ENCODE measurements at places on chromosomes 7 and 10.

DNA sequence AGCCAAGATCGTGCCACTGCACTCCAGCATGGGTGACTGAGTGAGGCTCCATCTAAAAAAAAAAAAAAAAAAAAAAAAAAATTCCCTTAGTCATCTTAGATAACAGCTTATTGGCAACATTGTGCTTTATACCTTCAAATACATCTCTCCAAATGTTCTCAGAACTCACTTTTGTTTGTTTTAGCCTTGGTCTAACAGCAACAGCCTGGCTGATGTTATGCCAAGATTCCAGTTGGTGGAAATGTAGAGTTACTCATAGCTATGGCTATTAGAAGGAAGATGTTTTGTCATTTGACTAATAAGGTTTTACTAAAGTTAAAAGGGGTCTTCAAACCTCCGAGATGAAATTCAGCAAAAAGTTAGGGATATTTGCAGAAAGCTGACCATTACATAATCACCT lies 481.4 kb downstream of the NEBL start:
- no peak for DNase-seq

DNA sequence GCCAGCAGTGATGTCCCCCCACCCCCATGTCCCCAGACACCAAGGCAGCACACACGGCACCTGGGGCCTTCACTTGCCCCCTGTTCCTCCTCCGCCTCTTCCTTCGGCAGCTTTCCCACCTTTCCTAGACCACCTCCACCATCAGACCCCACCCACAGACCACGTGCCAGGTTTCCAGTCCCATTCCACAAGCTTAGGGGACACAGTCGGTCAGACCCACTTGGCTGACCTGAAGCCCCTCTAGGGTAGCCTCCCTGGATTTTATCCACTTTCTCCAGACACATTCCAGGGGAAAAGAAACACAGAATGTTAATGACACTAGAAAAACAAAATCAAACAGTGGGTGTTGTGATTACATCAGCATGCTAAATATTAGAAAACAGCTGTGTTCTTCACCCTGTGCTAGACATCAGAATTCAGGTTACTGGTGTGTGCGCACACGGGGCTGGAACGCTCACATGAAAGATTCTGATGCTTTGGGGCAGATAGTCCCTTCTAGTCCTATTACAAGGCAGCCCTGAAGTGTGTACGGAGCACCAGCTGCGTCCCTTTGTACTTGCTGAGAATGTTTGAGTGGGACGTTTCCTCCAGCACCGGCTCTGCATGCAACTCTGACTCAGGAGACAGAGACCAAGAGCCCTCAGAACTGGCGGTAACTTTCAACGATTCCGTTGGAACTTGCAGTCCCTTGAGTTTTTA lies 75.5 kb upstream of the PPP2R2D start:
- DNase-seq = no peak

GRCh38 chr10:49613165-49613881 lies 514 bp upstream of the CHAT start:
- peak; percentile 16 for DNase-seq

DNA sequence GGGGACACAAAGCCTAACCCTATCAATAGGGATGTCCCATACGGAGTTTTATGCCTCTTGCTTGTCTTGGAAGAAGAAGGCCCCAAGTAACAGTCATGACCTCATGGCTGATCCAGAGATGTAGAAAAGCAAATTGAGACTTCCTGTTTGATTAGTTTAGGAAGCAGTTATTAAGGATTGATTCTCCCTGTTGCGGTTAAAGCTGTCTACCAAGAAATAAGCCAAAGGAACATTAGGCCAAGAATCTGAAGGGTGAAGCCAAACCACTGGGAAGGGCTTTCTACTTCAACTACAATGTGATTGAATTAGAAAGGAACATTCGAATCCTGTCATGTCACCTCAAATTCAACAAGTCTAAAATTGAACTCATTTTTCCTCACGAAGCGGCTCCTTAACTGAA lies 60.5 kb upstream of the AGBL3 start:
- DNase-seq = no peak

DNA sequence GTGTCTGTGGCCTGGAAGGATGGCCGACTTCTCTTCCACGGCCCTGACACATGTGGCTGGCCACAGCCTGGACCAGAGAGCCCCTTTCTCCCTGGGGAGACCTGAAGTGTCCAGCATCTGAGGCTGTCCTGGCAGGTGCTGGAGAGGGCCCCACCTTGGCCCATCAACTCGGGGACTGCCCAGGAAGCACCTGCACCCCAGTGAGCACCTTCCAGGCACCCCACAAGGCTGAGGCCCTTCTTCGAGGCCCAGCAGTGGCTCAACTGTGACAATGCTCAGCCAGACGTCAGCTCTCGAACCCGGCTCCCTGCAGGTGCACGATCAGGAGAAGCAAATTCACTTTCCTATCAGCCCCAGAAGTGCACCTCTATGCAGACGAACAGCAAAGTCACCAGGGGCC lies 24.3 kb downstream of the RGS10 start:
- no peak for DNase-seq

Measured in nephron progenitor cell (in vitro differentiated cells).